ENCODE measurements at places on chromosomes 16 and 17.

DNA sequence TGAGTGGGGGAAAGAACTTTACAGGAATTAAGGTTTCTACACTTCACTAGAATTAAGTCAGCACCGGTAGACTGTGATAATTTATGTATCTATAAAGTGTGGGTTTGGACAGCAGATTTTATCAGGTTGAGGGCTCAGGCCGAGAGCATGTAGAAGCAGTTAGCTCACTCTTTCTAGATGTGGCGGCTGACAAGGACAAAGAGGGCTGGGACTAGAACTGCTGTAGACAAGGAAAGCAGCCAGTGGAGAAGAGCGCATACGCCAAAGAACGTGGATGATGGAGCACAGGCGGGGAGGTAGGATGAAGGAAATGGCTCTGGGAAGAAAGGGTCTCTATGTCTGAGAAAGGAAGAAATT lies 504 bp upstream of the GOSR1 start:
- peak; percentile 2 for DNase-seq

- no peak for DNase-seq
These were observed 102.4 kb upstream of the CRHR1 start for GRCh38 chr17:45681706-45682105.

GRCh38 chr16:75572864-75573542 lies 6.8 kb downstream of the GABARAPL2 start:
- DNase-seq: no peak

GRCh38 chr17:7809086-7809790 lies 24.8 kb upstream of the KDM6B start:
- no peak for DNase-seq

DNA sequence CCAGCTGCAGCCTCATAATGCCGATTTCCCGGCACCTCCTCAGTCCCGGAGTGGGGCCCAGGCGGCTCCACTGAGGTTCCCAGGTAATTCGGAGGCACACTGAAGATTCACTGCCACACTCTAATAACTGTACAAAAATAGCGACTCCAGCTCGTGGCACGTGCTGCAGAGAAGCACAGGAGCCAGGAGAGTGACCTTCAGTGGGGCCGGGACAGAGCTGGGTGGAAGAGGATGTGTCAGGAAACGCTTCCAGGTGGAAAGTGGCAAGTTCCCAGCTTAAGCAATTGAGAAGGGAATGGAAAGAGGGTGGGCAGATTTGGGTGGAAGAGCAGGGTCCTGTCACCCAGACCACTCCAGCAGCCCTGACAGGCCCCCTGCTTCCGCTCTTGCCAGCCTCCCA lies 3.1 kb upstream of the TRAP1 start:
- no peak for DNase-seq

DNA sequence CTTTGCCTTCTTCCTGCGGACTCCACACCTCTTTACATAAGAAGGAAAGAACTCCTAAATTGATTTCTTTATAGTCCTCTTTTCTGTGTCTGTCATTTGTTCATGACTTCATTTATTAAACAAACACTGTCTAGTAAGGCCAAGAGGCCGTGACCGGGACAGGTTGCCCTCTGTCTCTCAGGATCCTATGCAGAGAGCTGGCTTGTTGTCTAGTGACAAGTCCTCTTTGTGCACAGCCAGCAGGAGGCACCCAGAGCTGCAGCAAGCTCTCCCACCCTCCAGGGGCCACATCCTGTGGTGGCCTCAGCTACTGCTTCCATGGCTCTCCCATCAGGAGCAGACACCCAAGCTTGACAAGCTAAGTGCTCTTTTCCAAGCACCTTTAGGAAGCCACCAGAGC lies 50.6 kb downstream of the PLD6 start:
- no peak for DNase-seq

- DNase-seq: no peak
These were observed at the start of gene GJD3 for GRCh38 chr17:40364121-40364861. TSS of gene GJD3 (minus strand) at chr17:40364737. CDS start at chr17:40363815, 922 bp downstream.

DNA sequence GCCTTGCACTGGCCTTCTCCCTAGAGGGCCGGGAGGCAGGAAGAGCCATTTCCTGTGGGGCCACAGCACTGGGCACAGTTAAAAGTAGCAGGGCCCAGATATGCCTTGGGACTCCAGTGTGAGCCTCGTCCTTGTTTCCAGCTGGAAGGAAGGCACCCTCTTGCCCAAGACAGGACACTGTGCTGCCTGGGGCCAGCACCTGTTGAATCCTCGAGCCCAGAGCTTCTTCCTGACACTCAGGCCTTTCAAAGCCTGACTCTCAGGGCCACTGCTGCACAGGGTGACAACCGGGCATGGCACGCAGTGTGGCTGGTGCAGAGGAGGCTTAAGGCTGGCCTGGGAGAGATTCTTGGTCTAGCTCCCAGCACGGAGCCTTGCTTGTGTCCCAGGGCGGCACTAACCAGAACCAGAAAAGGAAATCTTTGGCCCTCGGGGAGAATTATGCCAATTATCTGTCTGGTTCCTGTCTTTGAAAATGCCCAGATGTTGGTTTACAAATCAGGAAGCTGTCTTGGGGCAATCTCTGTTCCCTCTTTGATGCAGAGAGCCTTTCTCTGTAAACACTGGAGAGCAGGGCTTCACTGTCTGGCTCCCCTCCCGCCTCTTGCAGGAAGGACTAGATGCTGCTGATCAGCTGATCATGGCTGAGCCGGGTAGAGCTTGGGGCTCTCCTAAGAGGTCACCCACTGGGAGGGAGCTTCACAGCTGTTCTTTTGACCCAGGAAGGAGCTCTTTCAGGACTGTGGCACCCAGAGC lies 11.1 kb downstream of the LDHD start:
- DNase-seq: no peak

DNA sequence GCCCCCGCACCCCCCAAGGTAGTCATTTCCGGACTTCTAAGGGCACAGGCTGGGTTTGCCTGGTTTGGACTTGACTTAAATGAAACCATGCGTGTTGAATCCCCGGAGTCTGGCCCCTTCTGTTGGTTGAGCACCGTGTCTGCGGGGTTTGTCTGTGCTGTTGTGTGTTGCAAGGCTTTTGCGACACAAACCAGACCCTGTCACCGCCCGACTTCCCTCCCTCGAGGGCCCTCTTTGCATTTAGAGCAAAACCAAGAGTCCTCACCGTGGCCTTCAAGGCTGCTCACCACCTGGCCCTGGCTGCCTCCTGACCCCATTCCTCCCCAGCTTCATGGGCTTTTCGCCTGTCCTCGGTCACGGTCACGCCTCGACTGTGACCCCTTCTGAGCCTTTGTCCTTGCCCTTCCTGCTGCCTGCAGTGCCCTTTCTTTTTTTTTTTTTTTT lies 7.4 kb downstream of the CRISPLD2 start:
- no peak for DNase-seq

DNA sequence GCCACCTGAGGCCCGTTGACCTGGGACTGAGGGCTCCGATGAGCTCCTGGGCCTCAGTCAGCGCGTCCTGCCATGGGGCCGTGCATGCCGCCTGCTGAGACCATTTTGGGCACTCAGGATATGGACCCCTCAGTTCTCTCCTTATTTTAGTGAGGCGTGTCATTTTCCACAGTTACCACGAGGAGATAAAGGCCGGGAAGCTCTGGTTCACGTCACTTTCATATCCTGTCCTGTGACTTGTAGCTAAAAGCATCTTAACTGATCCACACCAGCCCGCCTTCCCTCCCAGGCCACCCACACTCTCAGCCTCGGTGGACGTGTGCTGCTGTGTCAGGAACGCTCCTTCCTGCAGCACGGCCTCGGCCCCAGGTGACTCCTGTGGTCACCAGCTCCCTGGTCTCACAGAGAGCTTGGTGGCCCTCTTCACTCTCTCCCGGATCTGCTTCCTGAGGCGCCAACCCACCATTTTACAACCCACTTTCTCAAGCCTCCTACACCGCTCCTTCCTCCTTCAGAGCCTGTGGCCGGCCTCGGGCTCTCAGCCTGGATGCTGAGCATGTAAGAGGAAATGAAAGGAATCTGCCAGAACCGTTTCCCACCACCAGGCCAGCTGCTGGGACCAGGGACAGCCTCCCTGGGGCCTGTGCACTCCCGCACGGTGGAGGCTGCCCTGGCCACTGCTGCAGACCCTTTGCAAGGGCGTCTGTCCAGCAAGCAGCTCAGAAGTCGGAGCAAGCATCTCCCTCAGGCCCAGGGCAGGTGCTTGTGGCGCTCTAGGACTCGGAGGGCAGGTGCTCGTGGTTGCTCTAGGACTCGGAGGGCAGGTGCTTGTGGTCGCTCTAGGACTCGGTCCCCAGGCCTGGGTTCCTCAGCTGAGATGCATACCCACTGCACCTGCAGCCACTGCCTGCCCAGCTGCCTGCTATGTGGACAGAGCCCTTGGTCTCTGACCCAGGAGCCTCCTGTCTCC lies 23.9 kb upstream of the FASN start:
- DNase-seq: no peak

DNA sequence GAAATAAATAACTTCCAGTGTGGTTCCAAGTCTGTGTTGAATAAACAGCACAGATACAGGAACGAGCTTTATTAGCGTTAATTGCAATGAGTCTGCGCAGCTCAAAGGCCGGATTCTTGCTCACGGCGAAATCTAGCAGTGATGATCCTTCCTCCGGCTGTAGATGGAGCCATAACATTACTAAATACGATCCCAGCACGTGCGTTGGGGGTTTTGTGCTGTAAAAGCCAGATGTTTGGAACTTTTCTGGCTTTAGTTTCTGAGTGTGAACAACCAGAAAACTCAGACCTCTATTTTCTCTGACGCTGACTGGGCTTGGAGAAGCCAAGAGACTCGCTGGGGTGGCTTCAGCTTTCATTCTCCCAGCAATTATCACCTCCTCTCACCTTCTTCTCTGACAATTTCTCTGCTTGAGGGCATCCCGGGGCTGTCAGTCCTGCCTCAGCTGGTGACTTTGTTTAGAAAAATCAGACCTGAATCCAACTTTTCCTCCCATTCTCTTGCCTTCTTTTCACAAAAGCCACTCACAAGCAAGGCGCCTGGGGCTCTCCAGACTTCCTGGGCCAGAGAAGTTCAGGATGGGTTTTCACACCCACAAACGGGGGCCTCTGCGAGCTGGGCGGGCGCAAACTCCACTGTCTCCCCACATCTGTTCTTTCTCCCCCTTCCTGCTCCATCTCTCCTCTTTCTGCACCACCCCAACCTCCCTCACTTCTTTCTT lies 47.1 kb upstream of the AKTIP start:
- peak; percentile 82 for DNase-seq

DNA sequence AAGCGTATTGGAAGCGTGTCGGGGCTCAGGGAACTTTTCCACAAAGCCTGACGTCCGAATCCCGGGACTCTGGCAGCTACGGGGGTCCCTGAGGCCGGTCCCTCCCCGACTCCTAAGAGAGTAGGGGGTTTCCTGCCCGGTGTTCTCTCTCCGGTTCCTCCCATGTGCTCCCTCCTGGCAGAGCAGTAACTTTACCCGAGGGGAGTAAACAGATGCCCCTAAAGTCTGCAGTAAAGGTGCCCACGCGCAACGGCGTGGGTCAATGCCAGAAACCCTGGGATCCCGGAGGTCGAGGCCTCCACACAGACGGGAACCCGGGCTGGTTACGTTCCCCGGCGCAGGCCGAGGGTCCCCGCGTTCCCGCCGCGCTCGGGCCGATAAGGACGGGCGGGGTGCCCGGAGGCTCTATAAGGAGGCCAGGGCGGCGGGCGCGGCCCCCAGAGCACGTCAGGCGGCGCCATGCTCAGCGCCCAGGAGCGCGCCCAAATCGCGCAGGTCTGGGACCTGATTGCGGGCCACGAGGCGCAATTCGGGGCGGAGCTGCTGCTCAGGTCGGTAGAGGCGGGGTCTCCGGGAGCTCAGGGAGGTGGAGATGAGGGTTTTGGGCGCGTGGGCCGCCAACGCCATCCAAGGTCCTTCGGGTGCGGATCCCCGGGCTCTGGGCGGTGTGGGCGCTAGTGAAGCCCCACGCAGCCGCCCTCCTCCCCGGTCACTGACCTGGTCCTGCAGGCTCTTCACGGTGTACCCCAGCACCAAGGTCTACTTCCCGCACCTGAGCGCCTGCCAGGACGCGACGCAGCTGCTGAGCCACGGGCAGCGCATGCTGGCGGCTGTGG lies at the start of gene HBM:
TSS of gene HBM (plus strand) at position 440 of the 836 bp plus-strand sequence. CDS start at position 460, 20 bp downstream.
- DNase-seq: no peak

- DNase-seq: no peak
These were observed 2.5 kb upstream of the FBXL19 start for GRCh38 chr16:30920891-30921290.

DNA sequence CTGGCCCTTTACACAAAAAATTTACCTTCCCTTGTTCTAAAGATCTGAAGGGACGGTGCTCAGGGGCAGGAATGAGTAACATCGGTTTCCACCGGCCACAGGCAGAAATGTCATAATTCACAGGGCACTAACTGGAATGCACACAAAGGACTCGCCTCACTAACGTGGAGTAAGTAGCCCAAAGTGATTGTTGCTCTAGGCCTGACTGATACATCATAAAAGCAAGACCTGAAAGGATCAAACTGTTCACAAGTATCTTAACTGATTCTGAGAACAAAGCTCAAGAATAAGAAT lies 8.9 kb upstream of the TCF25 start:
- DNase-seq: no peak

- DNase-seq: no peak
These were observed 34.4 kb downstream of the SLC7A5 start for GRCh38 chr16:87834668-87835473.

GRCh38 chr17:42617956-42618431 lies 8.5 kb downstream of the TUBG1 start:
- no peak for DNase-seq

- DNase-seq: no peak
These were observed 1.5 kb downstream of the SPOP start for GRCh38 chr17:49676276-49676868.

- no peak for DNase-seq
These were observed 31.4 kb downstream of the NOG start for GRCh38 chr17:56624912-56625311.

- DNase-seq: no peak
These were observed 166.3 kb upstream of the FOXF1 start for GRCh38 chr16:86343796-86344585.

DNA sequence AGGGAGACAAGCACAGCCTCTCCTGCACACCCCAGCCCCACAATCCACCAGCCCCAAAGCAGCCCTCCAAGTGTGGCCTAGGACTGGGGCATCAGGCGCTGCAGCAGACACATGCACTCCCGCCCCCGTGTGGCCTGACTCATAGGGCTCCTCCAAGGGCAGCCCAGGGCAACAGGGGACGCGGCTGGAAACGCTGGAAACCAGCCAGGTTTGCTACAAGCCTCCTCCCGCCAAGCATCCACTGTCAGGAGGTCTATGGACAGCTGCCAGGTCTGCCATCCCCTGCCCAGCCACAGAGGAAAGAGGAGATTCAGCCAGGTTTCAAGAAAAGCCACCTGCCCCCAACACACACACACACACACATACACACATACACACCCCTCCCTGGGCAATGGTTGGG lies 25.8 kb downstream of the SRCIN1 start:
- no peak for DNase-seq

- no peak for DNase-seq
These were observed 12.8 kb upstream of the TBX21 start for GRCh38 chr17:47720196-47720595.

DNA sequence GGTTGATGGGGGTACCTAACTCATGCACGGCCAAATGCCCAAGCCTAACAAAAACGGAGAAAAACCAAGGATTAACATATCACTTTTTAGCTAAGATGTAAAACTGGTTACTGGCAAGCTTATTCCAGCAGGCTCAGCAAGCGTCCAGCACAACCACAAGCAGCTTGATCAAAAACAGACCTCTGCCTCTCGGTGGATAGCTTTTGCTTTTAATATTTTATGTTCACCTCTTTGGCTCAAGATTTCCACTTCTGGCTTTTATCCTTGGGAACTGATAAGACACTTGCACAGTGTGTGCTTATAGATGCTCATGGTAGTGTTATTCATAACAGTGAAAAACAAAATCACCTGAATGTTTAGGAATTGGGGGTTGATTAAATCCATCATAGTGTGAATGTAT lies 206.9 kb upstream of the CACNG5 start:
- DNase-seq: no peak

- DNase-seq: no peak
These were observed 7.5 kb downstream of the MARCHF10 start for GRCh38 chr17:62800585-62800984.

- no peak for DNase-seq
These were observed 43.5 kb downstream of the MAP1LC3B start for GRCh38 chr16:87435372-87436224.
